ENCODE measurements at places on chromosomes 3 and 15.

- DNase-seq, result no peak
Observed at GRCh38 chr3:93910097-93910496, 63.6 kb downstream of the PROS1 start.

DNA sequence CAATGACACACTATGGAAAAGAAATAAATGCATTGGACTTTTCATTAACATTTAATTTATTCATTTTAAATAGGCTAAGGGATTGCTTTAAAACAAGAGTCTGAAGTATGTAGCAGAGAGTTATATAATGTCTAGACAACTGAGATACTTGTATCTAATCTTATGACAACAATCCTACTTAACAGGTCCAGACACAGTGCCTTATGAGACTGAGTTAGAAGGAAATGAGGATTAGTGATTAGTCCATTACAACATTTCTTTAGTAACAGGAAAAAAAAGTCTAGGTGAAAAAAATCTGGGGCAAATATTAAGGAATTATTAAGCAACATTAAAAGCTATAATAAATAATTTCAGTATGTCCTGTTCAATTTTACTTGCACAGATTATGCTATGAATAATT, 140.6 kb downstream of the MEIS2 start:
- no peak for DNase-seq

DNA sequence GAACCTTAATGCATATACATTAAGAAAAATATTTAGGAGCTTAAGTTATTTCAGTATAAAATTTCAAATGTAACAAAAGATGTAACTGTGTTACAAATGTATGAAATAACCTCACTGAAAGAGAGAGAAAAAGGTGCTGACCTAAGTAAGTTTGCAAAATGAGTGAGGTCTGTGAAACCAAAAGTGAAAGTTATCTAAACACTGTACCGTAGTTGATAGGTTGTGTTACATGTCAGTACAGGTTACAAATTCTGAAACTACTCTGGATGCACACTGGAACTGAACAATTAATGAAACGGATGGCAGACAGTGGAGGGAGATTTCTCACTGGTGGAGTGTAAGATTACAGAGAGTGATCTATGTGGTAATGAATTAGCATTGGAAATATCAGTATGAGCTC, 420.7 kb downstream of the ZNF385D start:
- DNase-seq, result no peak

- peak; percentile 48 for DNase-seq
Observed at GRCh38 chr15:59528961-59529402, 82.6 kb upstream of the GCNT3 start.

GRCh38 chr3:63986831-63987230, 36.5 kb downstream of the PSMD6 start:
- no peak for DNase-seq

- DNase-seq, result peak; percentile 27
Observed at GRCh38 chr3:42600958-42601675, 631 bp downstream of the NKTR start.

DNA sequence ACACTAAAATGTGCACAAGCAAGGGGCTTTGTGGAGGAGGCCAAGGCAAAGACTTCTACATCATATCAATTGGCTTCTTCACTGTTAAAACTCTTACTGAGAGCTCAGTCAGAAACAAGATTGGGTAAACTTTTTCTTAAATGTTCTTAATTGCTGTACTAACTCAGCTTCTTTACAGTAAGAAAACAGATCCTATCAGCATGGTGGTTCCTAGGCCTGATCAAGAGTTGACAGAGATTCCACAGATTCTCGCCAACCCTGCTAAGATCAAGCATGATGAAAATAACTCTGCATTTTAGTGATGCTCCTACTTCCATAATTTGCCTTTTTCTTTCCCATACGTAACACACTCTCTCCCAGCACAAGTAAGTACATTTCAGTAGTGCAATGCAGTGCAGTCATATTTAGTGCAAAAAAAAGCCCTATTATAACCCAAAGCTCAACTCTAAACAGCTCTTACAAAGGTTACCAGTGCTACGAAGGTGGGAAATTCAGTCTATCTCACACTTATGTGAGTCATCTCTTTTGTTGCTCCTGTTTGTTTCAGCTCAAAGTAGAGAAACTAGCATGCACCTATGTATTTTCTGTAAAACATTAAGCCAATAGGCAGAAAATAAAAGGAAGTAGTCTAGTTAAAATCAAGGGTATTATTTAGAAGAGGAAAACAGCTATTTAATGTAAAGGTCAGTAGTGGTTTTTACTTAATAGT, 29.9 kb downstream of the TIGIT start:
- DNase-seq, result no peak

DNA sequence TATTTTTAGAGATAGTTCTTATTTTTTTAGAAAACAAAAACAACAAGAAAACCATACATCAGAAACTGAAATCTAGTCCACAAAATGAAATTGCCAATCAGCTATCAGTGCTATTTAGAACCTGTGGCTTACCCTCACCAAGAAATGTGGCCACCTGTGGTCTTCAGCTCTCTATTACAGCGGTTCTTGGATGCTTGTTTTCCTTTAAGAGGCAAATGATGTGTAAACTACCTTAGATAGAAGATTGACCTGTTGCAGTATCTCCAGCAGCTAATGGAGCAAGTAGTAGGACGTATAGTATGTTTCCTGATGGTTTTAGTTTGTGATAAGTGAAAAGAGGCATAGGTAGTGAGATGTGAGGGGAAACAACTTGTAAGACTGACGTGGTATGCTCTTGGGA, 21.2 kb downstream of the TFG start:
- DNase-seq, result no peak

DNA sequence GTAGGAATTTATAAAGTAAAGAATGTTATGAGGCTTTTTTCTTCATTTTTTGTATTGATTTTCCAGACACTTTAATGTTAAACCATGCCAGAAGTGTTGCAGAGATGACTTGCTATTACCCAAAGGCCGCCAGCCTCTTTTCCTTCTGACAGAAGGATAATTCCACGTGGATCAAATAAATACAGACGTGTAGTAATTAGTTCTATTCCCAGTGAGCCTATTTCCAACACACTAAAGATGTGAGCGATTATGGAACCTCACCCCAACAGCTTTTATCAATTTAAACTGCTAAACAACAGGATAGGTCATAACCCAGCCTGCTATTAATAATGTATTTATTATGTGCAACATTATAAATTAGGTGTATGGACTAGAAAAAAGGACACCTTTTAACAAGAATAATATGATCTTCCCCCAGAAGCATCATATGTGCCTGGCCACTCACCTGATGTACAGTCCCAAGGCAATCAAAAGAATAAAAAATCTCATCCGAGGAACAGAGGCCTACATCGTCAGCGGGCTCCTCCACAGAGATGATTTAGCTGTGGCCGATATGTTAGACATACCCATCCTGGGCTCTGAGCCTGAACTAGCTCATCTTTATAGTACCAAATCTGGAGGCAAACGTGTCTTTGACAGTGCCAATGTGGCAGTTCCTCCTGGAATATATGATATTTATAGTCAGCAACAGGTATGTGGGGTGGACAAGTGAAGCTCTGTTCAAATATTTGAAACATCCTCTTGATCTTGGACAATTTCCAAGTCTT, 125.9 kb upstream of the C15orf61 start:
- no peak for DNase-seq

DNA sequence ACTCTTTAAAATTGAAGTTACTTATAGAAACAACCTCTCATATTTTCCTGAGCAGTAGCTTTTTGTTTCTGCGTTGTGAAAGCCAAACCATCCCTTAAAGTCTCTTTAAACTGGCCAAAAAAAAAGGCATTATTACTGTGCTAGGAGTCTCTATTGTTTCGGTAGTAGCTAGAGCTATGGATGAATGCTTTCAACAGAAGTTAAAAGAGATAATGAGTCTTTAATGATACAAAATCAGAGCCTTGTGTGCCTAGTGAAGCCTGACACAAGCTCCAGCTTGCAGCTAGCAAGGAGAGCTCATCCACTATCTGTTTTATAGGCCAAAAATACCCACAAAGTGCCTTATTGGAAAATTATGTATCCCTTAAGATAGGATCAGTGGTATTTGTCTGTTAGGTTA, 360.4 kb upstream of the CDIN1 start:
- DNase-seq, result no peak

DNA sequence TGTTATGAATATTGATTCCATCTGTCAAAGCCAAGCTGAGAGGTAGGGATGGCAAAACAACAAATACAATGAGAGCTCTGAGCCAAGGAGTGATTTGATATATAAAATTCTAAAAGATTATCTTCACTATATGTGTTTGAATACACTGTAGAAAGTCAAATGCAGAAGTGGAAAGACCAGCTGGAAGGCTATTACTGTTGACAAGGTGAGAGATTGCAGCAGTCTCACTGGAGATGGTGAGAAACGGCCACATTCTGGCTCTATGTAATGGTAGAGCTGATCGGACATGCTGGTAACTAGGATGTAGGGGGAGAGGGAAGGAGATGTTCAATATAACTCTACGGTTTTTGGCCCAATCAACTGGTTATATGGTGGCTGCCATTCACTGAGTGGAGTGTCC, 434.2 kb upstream of the SUCLG2 start:
- DNase-seq, result no peak
